ENCODE measurements at places on chromosomes 6 and 20.

DNA sequence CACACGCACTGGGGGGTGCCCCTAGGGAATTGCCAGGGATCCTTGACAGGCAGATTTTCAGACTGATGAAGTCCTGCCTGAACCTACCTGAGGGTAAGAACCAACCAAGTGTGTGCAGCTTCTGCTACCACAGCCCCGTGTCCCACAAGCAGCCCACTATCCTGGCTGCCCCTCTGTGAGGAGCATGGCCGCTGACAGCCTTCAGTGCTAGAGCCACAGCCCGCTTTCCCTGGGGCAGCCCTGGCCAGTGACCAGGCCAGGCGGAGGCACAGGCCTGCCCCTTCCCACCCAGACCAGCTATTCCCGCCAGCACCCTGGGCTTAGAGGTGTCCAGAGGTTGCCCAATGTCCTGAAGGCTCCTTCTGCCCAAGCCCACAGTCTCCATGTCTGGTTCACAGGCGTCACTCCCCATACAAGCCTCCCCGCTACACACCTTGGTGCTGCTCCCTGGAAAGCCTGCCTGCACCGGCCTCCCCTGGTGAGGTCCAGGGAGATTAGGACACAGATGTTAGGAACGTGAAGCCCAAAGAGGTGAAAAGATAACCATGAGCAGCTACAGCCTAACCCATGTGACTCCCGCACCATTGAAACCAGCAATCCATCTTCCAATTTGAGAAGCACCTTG is 207.0 kb downstream of the SYNDIG1 start:
- no peak for DNase-seq

GRCh38 chr6:158938811-158939254 is 61.2 kb downstream of the RSPH3 start:
- no peak for DNase-seq

GRCh38 chr6:95551678-95552324 is 25.5 kb upstream of the MANEA start:
- DNase-seq = no peak

DNA sequence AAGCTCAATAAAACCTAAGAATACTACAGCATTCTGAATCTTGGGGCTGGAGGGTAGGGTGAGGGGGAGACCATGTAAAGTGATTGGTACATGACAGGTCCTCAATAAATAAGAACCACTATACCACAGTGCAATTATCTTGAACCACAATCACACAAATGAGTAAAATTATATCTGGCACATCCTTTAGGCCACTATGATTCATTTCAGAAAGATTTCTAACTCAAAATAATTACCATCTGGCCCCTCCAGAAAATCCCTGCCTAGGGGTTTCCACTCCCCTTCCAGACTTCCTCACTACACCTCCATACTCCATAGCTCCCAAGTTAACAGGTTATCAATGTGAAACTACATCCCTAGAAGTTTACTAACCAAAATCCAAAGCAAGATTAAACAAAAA is 19.7 kb downstream of the AKIRIN2 start:
- no peak for DNase-seq

DNA sequence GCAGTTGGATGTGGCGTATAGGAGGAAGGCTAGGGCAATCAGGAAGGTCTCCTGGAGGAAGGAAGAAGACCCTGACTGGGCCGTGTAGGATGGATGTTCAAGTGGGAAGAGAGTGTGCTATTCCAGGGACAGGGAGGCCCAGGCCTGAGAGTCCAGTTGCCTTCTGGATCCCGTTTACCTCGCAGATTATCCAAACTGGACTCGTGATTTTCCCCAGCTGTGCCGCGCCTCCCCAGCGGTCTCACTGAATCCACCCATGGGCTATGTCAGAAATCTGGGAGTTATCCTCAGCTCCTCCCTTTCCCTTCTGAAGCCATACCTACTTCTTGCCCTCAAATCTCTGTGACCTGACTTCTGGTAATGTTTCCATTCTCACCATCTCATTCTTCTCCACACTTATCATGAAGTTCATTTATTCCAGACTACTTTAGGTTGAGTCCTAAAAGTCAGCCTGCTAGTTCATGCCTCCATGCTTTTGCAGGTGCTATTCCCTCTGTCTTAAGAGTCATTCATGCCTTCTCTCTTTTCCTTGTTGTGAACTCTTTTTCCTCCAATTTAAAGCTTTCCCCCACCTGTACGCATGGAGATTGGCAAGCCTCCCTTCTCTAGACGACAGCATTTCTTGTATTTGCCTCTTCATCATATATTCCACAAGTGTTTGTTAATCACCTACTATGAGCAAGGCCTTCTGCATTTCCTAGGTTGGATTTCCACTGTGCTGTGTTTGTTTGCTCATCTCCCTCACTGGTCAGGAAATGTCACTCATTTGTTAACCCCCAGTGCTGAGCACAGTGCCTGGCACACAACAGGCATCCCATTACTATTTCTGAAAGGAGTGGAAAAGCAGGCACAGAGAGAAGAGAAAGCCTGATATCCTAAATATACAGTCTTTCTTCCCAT is 2.7 kb downstream of the SDCBP2 start:
- DNase-seq = no peak

GRCh38 chr20:32707691-32708581 is 34.2 kb upstream of the C20orf203 start:
- no peak for DNase-seq

- DNase-seq = no peak
These were observed 100.8 kb downstream of the TRERF1 start for GRCh38 chr6:42350911-42351310.

DNA sequence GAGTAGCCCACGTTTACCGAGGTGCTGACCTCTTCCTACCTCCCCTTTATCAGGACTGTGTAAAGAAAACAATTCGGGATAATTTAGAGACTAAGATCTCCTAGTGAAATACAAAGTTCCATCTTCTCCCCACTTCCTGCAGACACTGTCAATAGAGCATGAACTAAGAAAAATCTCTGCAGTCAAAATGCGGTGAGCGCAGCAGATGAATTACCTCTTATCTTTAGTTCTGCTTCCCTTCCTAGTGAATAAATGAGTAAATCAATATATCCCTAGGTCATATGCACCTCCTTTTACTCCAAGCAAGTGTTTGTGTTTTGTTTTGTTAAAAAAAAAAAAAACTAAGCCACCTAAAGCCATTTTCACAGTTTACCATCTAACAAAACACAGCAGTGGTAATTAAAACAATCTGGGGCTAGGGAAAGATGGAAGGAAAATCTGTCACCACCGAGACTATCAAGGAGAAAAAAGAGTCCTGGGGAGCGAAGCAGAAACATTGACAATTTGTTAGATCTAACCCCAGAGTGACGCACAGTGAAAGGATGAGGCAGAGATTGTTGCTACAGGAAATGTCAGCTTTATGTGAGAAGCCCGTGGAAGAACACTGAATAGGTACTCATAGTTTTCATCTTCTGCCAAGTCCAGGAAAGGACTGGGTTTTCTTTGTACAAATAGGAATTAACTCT is 159.4 kb upstream of the SPTLC3 start:
- no peak for DNase-seq

DNA sequence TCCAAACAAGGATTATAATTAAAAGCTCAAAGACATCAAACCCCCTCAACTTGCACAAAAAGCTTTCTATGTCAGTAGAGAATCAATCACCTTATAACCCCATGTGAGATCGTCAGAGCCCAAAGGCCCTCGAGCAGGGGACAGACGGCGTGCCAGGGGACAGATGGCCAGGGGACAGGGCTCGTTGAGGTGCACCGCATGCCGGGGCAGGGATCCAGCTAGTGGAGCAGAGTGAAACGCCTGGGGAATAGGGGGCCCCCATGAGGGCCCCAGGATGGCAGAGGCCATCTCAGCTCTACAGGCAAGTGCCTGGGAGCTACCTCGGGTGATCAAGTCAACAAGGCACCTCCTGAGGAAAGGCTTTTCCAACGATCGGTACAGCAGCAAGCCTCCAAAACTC is 28.6 kb downstream of the DIDO1 start:
- no peak for DNase-seq

DNA sequence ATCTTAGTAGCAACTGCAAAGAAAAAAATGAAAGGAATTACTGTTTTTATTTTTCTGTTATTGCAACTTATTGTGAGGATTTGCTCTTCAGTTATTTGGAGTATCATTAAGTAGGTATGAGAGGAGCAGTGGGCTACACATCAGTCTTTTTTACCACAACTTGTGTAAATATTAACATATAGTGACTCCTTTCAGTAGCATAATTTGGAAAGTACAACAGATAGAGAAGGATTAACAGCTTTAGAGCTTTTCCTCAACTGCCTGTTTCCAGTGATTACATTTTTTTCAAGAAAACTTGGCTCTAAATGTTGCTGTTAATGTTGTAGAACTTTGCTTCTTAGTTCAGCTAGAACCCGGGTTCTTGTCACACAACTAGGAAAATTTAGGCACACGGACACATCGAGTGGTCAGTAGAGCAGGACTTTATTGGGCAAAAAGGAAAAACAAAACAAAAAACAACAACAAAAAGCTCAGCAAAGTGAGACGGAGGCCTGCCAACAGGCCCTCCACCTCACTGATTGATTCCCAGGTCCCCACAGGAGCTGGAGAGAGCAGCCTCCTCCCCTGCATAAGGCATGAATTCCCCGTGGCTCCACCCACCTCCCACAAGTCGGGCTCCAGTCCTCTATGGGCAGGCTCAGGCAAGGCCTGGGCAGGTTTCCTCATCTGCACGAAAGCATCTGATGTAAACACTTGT is 75.1 kb downstream of the ADGRG6 start:
- no peak for DNase-seq

DNA sequence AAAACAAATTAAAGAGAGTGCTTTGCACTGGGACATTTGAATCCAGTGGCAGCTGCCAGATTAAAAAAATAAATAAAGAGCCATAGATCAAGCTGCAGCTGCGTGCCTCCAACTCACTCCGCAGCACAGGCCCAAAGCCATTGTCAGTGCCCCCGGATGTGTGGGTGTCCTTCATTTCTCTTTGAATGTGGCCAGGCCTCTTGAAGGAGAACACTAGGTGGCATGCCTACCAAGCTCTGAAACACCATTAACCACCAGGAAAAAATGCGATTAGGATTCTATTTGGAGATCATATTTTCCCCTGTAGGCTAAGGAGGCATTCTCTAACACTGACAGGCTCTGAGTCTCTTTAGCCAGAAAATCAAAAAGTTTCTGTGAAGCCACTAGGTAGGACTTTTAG is 549.8 kb downstream of the PRKN start:
- DNase-seq = no peak

DNA sequence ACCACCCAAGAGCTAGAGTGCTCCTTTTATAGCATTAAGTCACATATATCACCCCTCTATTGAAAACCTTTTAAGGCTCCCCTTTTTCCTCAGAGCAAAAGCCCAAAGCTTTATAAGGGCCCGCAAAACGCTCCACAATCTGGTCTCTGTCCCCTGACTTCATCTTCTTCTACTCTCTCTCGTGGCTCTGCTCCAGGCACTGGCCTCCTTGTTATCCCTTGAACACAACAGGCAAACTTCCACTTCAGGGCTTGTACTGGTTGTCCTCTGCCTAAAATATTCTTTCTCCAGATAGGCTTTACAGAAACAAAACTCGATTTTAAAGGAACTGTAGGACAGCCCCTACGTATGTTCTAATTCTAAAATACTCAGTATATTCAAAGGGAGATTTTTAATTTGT is 44.0 kb upstream of the SPDEF start:
- DNase-seq = no peak
